ENCODE measurements at places on chromosomes 3 and 15.

DNA sequence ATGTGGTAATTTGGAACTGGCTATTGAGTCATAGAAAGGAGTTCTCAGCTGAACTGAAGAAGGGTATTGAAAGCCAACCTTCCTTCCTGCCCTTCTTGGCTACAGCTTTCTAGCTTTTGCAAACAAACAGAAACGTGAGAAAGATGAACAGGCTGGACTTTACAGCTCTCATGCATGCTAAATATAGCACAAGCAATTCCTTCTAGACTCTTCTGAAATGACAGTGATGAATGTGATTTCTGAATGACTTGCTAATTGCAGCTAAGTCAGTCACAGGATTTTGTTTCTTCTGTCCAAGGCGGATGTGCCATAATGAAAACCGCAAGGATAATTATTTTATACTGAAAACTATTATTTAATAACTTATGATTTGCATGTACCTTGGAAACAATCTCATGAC is 36.3 kb downstream of the BCHE start:
- DNase-seq, result no peak

DNA sequence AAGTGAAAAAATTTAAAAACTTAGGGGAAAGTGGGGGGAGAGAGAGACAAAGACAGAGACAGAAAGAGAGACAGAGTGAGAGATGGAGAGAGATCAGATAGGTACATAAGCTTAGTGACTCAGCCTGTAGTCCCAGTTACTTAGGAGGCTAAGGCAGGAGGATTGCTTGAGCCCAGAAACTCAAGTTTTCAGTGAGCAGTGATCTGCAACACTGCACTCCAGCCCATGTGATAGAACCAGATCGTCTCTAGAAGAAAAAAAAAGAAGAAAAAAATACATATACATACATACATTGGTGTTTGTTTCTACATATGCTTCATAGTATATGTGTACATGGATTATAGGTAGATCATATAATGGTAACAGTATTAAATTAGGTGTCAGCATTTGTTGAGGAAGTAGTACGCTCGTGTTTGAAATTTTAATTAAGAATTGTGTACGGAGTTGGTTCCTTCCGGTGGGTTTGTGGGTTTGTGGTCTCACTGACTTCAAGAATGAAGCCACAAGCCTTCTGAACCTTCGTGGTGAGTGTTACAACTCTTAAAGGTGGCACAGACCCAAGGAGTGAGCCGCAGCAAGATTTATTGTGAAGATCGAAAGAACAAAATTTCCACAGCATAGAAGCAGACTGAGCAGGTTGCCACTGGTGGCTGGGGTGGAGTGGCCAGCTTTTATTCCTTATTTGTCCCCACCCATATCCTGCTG is 38.3 kb upstream of the SNRPN start:
- DNase-seq, result no peak

DNA sequence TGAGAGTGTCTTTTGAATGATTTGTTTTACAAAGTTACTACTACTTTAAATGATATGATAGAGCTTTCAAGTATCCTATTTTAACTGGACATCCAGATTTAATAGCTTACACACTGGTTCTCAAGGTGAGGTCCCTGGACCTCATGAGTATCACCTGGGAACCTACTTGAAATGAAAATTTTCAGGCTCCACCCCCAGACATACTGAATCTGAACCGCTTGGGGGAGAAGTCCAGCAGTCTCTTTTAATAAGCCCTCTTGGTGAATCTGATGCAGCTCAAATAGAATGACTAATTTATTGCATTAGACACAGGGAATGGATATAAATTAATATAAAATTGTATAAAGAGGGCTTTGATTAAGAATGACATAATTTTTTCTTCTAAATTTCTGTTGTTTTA is 29.4 kb upstream of the SLITRK3 start:
- DNase-seq, result no peak

- no peak for DNase-seq
Measured at GRCh38 chr3:139846729-139847128, 88.3 kb upstream of the CLSTN2 start.

DNA sequence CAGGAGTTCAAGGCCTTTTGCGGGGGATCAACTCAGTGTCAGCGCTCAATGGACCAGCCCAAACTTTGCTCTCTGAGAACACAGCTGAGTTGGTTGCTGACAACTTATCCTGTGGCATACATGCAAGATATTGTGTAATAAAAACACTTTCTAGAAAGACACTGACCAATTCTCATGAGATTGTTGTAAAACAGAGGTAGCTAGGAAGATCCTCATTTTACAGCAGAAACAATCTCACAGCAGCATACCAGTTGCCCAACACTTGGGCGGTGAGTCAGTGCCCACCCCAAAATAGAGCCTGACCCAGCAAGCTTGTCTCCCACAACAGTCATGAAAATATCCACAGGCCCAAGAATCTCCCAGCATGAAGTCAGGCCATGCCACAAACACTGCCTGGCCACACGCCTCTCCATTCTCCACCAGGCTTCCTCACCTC is 18.2 kb downstream of the KLHL6 start:
- DNase-seq, result peak; percentile 42

GRCh38 chr3:186772701-186773417 is 10.5 kb upstream of the EIF4A2 start:
- DNase-seq, result no peak

GRCh38 chr3:123773681-123774431 is 110.3 kb downstream of the MYLK start:
- peak; percentile 95 for DNase-seq

DNA sequence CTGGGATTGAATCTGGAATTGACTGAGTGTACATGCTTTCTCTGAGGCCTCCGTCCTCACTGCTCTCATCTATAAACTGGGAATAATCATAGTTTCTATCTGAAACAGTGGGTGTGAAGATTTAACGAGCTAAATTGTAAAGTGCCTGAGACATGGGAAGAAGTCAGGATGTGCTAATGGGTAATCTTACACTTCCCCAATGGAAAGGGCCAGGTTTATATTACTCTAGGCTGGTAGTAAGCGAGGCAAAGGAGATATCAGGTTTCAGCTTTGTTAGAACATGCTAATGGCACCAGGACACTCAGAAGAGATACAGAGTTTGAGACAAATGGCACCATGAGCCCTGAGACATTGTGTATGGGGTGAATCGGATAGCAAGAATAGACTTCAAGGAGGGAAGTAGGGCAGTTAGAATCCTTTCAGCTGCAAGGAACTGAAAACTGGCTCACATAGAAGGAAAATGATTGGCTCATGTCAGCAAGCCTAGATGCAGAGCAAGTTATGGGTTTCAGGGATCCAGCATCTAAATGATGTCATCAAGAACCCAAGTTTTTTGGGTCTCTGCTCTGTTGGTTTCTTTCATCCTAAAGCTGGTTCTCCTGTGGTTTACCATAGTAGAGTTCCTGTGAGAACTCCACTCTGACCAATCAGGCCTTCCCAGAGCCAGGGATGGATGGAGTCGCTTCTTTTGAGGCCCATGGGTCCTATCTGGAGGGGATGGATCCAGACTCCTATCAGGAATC is 21.8 kb downstream of the FLNB start:
- no peak for DNase-seq

DNA sequence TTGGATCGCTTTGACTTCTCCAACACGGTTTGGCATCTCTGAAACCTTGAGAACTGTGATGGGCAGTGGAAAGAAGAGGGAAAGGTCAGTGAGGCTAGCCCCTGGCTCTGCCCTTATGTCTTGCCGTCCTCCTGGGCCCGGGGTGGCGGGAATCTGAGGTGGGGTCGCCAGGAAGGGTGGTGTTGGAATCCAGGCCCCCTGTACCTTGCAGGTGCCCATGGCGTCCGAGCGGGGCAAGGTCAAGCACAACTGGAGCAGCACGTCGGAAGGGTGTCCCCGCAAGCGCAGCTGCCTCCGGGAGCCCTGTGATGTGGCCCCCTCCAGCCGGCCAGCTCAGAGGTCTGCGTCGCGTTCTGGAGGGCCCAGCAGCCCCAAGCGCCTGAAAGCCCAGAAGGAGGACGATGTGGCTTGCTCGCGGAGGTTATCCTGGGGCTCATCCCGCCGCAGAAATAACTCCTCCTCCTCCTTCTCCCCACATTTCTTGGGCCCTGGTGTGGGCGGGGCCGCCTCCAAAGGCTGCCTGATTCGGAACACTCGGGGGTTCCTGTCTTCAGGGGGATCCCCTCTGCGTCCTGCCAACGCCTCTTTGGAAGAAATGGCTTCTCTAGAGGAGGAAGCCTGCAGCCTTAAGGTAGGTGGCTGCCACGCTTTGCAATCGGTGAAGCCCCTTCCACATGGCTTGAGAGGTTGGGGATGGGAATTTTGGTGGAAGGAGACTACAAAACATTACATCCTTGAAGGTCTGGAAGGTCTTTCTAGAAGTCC is 907 bp downstream of the TATDN2 start:
- DNase-seq, result no peak

DNA sequence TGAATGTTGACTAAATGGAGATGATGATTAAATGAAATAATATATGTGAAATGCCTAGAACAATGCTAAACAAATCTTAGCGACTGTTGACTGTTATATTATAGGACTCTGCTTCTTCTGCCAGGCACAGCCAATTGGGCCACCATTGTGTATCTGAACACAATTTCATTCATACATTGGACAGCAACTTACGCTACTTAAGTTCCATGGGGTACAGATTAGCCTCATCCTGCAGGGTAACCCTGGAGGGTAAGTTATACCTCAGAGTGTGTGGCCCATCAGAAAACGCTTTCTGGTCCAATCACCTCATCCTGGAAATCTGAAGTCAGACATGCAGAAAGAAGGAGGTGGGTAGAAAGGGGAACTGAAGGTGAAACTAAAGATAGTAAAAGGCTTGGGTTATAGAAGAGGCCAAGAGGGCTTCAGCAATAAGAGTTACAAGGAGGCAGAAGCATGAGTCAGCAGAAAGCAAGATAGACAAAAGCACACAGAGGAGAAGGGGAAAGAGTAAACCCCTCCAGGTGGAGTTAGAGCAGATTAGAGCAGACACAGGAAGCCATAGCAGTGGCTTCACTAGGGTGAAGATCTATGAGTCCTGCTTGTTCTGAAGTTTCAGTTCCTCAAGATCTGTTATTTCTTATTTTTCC is 119.3 kb upstream of the SLC24A5 start:
- no peak for DNase-seq

GRCh38 chr3:158769549-158769948 is 32.3 kb upstream of the MFSD1 start:
- no peak for DNase-seq

- DNase-seq, result no peak
Measured at GRCh38 chr15:50452927-50453326, 28.7 kb downstream of the USP8 start.

DNA sequence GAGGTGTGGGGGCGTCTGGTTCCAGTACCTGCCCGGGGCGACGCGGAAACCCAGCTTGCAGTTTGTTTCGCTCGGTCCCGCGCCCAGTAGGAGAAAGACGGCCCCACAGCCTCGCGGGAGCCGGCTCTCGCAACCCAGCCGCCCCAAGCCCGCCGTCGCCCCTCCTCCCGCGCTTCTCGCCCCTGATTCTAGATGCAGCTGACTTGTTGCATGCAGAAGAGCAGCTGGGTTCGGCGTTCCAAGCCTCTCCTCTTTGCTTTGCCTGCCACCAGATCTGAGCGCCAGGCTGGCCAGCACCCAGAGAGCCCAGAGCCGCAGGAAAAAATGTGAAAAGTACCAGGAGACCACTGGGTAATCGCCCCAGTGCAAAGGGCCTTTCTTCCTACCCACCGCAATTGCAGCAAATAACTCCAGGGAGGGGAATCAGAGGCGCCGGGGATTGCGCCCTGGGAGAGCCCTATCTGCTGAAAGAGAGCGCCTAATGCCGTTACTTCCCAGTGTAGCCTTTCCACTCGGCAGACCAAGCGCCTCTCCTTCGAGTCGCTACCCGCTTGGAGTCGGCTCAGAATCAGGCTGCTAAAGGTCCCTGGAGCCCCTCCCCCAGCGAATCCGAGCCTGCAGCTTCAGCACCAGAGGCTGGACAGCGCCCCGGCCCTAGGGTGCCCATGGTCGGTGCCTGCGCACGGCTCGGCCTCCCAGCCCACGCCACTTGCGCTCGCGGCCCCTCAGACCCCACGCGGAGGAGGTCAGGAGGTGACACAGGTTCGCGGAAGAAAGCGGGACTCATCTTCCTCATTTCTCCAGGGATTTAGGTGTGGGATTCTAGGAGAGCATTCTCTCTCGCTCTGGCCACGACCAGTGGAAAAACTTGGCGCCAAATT is 15.7 kb upstream of the AEN start:
- DNase-seq, result no peak

- DNase-seq, result no peak
Measured at GRCh38 chr3:43692971-43693370, 2.2 kb downstream of the ABHD5 start.

DNA sequence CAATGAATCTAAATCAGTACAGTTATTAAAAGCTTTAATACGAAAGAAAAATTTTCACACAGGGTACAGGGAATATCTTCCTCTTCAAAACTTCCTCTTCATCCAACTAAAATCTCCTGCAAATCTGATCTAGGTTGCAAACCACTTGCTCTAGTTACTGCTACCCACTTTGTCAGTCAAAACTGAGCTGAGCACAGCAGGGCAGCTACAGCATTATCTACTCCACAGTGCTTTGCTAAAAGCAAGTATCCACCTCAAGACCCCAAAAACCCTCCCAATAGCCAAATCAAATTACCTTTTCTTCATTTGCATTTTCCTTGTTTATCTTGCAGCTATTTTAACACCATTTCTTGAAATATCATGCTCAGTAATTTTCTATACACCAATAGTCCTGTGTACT is 14.7 kb downstream of the ZNF280D start:
- no peak for DNase-seq

GRCh38 chr15:63040954-63041353 is 1.6 kb upstream of the TPM1 start:
- no peak for DNase-seq

GRCh38 chr3:9781551-9781950 is 10.7 kb downstream of the TADA3 start:
- no peak for DNase-seq

DNA sequence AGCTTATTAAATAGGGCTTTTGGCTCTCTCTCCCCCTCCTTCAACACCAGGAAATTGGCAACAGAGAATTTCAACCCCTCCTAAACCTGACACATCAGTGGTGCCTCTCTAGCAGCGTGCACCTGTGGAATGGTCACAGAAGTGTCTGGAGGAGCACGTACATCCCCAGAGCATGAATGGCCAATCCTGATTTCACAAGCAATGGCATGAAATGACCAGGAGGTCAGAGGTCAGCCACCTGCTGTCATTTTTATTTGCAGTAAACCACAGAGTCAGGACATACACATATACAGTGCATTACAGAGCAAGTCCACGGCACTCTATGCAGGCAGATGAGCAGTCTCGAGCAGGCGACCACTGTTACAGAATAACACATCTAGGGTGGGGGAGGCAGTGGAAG is 25.1 kb upstream of the ETV5 start:
- DNase-seq, result no peak

DNA sequence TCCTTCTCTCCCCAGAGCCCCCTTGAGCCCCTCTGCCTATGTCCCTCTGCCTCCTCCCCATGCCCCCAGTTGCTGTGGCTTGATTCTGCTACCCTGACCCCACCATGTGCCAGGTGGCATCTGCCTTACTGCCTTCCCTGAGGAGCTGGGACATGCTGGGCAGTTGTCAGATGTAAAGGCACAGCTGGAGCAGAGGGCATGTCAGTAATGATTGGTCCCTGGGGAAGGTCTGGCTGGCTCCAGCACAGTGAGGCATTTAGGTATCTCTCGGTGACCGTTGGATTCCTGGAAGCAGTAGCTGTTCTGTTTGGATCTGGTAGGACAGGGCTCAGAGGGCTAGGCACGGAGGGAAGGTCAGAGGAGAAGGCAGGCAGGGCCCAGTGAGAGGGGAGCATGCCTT is 3.5 kb upstream of the PPCDC start:
- no peak for DNase-seq

- DNase-seq, result peak; percentile 54
Measured at GRCh38 chr15:78618490-78618934, 2.3 kb downstream of the CHRNA3 start.
